HTR-8/SVneo (cell line): ENCODE measurements at places on chromosomes 3 and 15.

- DNase-seq = peak; percentile 37
Observed at GRCh38 chr3:197216169-197216860, 82.1 kb downstream of the DLG1 start.

DNA sequence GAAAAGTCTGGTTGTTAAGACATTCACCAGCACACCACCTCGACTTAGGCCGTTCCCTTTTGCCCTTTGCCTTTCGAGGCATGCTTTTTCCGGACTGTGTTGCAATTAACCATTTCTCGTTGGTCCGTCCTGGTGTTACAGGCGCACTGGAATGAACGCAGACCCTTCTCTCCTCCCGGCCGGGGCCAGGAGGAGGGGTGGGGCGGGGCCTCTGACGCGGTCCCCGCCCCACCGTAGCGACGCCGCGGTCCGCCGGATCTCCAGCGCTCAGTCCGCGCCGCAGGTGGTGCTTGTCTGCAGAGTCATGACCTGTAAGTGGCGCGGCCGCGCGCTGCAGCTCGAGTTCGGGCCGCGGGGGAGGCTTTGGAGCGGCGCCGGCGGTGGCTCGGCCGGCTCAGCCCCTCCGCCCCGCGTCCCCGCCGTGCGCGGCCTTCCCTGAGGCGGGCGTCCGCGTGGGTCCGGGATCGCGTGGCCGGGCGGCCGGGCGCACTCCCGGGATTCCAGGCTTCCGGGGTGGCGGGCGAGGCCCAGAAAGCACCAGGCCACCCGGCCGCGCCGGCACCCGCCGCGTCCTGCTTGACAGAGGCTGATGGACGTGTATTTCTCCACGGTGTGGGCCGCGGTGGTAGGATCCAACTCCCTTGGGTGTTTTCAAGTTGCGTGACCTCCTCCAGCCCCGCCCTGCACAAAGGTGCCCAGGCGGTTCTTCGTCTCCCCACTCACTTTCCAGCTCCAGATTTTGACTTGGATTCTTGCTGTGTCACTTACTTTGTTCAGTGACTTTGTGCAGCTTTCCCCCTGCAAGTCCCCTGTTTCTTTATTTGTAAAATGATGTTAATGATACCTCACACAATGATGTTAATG is at the start of gene NIT2:
Gene NIT2 (plus strand): TSS at position 270 of the 864 bp plus-strand sequence. CDS start 35 bp downstream, at position 305.
- DNase-seq = peak; percentile 91

DNA sequence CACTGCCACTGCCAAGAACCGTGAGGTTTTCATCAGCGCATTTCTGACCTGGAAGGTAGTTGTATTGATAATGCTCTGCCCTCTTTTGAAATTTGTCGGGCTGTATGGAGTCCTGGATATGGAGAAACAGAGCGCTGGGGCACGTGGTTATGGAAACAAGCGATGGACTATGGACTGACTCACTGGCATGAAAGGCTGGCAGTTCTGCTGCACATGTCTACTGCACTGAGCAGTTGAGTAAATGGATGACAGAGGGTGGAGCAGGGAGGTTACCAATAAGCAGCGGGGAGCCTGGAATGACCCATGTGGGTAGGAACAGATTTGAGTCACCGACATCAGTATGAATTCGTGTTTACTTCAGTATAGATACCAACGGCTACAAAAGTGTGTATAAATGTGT is 429.5 kb downstream of the OCA2 start:
- DNase-seq = no peak

- DNase-seq = no peak
Observed at GRCh38 chr15:75114796-75115195, 86.9 kb upstream of the C15orf39 start.

DNA sequence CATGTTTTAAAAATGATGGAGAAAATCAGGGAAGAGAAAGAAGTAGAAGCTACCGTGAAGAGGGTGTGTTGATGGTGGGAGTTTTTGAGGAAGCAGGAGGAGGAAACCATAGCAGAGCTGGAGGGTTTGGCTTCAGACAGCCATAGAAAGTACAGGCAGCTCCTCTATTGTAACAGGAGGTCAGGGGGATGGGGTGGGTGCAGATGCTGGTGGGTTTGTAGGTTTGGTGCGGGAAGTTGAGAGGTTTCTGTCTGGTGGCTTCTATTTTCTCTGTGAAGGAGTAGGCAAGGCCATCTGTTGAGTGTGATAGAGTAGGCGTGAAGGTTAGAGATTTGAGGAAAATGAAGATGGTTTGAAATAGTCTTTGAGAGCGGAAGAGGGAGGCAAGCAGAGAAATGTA is 97.7 kb upstream of the TBC1D5 start:
- DNase-seq = no peak
